ENCODE measurements at places on chromosomes 6 and 20. TPM values are rescaled to one million over a fixed set of nuclear protein-coding genes. Genes with fewer than 3 reads are reported as not detected.

CST4 gene
- total RNA-seq, result not detected

ZKSCAN3 gene
- 4.7 TPM for total RNA-seq

- DNase-seq, result no peak
Observed at GRCh38 chr6:33143113-33143770, 49.0 kb downstream of the COL11A2 start.

DNA sequence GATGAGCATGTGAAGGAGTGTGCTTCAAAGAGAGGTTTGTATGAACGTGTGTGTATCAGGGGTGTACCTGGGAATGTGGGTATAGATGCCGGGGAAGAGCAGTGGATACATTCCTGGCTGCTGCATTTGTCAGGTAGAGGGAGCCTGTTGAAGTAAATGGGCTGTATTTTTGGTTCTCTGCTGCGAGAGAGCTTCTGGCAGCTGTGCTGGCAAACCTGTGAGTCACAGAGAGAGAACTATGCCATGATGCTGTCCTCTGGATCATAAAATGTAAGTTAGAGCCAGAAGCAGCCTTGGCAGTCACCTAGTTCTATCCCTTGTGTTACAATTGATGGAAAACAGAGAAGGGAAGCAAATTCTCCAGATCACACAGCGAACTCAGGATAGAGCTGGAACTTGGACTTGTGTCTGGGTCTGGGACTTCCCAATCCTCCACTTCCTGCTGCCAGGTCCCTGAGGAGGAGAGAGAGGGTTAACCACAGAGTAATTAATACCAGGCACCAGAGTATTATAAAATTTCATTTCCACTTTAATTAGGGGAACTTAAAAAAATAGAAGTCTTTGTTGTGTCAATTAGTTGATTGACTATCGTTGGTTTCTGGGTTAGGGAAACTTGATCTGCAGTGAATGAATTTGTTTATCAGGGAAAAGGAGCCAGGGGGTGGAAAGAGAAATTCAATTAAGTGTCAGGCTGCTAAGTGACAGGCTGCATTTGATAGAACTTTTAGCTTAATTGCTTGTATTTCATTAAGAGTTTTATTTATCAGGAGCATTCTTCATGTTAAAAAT, 41.1 kb upstream of the GTSF1L start:
- DNase-seq, result no peak

DNA sequence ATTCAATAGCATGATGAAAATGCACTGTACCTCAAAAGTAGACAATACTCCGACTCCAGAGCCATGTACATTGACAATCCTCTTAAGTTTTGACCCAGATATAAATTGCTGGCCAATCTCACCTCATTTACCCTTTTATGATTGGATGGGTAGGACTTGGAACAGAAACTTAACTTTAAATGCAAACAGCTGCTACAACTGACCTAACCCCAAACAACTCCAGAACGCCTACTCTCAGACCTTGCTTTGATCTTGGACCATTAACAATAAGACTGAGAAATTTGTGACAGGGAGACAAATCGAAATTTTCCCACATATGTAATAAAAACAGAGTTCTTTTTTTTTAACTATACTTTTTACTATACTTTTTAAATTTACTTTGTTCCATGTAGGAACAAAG, 200.5 kb upstream of the MCHR2 start:
- no peak for DNase-seq

DNA sequence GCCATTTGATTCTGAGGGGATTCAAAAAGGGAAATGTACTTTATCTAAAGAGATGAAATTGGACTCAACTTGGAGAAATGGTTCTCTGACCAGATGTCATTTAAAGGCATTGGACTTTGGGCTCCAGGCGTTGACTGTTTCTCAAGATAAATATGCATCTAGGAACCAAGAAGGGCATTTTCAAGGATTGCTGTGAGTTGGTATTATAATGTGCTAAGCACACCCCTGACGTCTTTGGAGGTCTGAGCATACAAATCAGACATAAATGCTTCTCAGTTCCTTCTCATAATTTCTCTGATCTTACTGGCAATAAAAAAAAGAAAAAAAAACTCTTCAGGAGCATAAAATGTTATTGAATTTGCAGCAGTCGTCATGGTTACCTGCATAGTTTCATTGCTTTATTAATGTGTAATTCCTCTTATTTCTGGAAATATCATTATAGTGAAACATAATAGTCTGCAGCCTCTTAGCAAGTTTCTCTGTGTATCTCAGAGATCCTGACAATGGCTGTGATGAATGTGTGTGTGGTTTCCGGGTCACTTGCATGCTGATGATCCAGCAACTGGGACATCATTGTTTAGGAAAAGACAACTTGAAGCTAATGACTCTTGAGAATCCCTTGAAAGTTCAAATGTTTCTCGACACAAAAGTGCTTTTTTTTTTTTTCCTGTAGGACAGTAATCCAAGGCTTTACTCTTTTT, 136.0 kb downstream of the AIG1 start:
- no peak for DNase-seq

- DNase-seq, result no peak
Observed at GRCh38 chr6:115796061-115796460, 264.6 kb downstream of the FRK start.

DNA sequence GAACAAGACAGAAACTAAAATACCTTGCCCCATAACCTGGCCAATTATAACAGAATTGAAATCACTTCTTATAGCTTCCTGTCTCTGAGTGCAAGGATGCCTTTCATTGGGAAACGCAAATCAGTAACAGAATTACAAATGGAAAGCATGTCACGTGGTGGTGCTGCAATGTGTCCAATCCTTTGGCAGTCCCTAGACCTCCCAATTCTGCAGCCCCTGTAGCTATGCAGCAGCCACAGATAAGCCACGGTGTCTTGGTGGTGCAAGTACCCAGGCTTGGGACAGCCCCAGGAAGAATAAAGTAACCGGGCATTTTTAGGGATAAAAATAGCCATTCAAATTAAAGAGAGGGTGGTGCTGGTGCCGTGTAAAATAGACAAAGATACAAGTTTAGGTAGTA, 134.6 kb upstream of the CCN2 start:
- DNase-seq, result no peak

DNA sequence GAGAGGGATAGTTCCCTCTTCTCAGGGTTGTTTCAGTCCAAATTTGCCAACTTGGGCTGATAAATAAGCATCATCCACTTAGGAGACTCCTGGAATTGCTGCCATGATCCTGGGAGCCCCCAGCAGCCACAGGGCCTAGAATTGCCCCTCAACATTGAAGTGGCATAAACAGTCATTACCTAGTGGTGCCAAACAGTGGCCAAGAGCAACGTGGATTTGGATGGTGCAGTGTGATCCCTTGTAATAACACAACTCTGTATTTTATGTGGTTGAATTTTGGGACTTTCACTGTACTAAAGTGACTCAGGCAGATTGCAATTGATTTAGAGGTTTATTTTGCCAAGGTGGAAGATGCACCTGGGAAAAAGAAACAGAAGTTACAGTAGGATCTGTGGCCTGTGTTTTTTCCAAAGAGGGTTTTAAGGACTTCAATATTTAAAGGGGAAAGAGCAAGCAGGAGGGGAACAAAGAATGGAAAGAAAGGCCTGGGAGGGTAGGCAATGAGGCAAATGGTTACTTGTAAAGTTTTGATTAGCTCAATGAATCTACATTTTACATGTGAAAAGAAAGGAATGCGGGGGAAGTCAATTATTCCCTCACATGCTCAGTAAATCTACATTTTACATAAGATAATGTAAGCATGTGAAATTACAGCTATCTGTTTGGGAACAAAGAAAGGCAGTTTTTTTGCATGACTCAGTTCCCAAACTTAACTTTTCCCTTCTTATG, 168.0 kb upstream of the NOX3 start:
- no peak for DNase-seq

GRCh38 chr6:105077596-105078385, 102.0 kb downstream of the POPDC3 start:
- no peak for DNase-seq
